ENCODE measurements at places on chromosomes 3 and 15. TPM values are rescaled to one million over a fixed set of nuclear protein-coding genes. Genes with fewer than 3 reads are reported as not detected.

DNA sequence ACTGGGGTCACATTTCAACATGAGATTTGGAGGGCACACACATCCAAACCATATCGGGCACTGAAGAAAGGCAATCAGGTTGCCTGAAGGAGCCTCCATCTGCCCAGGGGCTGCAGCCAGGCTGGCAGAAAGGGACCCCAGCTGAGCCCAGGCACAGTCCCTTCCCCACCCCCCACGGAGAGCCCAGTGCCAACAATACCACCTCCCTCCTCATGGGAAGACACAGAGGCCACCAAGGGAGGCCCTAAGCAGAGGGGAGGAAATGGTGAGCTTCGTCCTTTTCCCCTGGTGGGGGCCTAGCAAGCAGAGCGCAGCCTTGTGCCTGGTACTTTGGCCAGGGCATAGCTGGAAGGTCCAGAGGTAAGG is 3.0 kb upstream of the STRA6 start:
- DNase-seq = no peak
- H3K36me3 ChIP-seq = no peaks in the 10 kb centered on the region
- H3K27me3 ChIP-seq = peaks cover 5% of the 10 kb centered on the region
- no peak overlapping the region for H3K4me3 ChIP-seq
- no peak overlapping the region for H3K27ac ChIP-seq

GRCh38 chr3:90005281-90005847 is 897.9 kb downstream of the EPHA3 start:
- no peaks in the 10 kb centered on the region for H3K36me3 ChIP-seq
- H3K27me3 ChIP-seq = no peaks in the 10 kb centered on the region
- no peak overlapping the region for H3K27ac ChIP-seq

GRCh38 chr3:87780811-87781210 is 278.0 kb downstream of the CGGBP1 start:
- no peak for DNase-seq
- H3K27ac ChIP-seq = no peak overlapping the region
- H3K4me1 ChIP-seq = no peaks in the 10 kb centered on the region
- H3K4me3 ChIP-seq = no peak overlapping the region
- H3K27me3 ChIP-seq = no peaks in the 10 kb centered on the region
- no peaks in the 10 kb centered on the region for H3K36me3 ChIP-seq

- H3K27ac ChIP-seq = no peak overlapping the region
- no peaks in the 10 kb centered on the region for H3K27me3 ChIP-seq
- no peak for DNase-seq
- no peaks in the 10 kb centered on the region for H3K4me1 ChIP-seq
- H3K4me3 ChIP-seq = no peak overlapping the region
Observed at GRCh38 chr15:69606144-69606543, 153.5 kb downstream of the RPLP1 start.

GRCh38 chr3:56318891-56319290 is 149.4 kb downstream of the ERC2 start:
- no peaks in the 10 kb centered on the region for H3K36me3 ChIP-seq
- H3K4me1 ChIP-seq = no peaks in the 10 kb centered on the region
- DNase-seq = no peak
- H3K27me3 ChIP-seq = no peaks in the 10 kb centered on the region
- H3K4me3 ChIP-seq = no peak overlapping the region

GRCh38 chr15:47244361-47244760 is 472.9 kb upstream of the SEMA6D start:
- H3K27ac ChIP-seq = no peak overlapping the region
- H3K36me3 ChIP-seq = no peaks in the 10 kb centered on the region
- H3K4me1 ChIP-seq = no peaks in the 10 kb centered on the region
- no peak for DNase-seq
- H3K4me3 ChIP-seq = no peak overlapping the region

GRCh38 chr3:192887701-192888100 is 30.0 kb downstream of the MB21D2 start:
- no peak for DNase-seq
- no peak overlapping the region for H3K4me3 ChIP-seq
- no peaks in the 10 kb centered on the region for H3K4me1 ChIP-seq
- H3K27ac ChIP-seq = no peak overlapping the region
- H3K27me3 ChIP-seq = no peaks in the 10 kb centered on the region

- no peaks in the 10 kb centered on the region for H3K4me1 ChIP-seq
- no peak for DNase-seq
- H3K27me3 ChIP-seq = no peaks in the 10 kb centered on the region
- no peak overlapping the region for H3K27ac ChIP-seq
Observed at GRCh38 chr3:89179355-89180001, 72.1 kb downstream of the EPHA3 start.

GRCh38 chr3:3737531-3737930 is 61.7 kb upstream of the LRRN1 start:
- H3K27ac ChIP-seq = no peak overlapping the region
- no peaks in the 10 kb centered on the region for H3K36me3 ChIP-seq
- DNase-seq = no peak
- no peaks in the 10 kb centered on the region for H3K27me3 ChIP-seq
- no peaks in the 10 kb centered on the region for H3K4me1 ChIP-seq
- no peak overlapping the region for H3K4me3 ChIP-seq

DNA sequence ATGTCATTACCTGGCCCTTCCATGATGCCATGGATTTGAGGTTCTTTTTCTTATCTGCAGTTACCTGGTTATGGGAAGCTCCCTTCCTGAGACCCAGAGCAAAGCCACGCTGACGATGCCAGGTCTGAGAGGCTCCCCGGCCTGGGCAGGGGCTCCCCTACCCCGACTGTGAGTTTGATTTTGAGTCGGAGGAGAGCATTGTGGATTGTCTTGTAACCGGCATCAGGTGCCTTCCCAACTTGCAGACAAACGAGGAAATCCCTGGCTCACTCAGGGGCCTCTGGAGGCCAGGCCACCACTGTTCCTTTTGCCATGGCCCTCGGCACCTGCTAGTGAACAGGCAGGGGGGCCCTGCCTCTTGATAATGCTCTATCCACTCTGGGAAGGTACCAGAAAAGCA is 151.4 kb downstream of the ATP10A start:
- H3K36me3 ChIP-seq = no peaks in the 10 kb centered on the region
- no peak for DNase-seq
- H3K27me3 ChIP-seq = no peaks in the 10 kb centered on the region
- no peak overlapping the region for H3K27ac ChIP-seq
- no peaks in the 10 kb centered on the region for H3K4me1 ChIP-seq

LRRK1 gene
- 3.4 TPM for total RNA-seq

CYP1A1 gene
- 0.09 TPM for total RNA-seq

C2CD4A gene
- total RNA-seq = 0.66 TPM

CPN2 gene
- 0.05 TPM for total RNA-seq

STARD5 gene
- 3.6 TPM for total RNA-seq

HRH1 gene
- 1.6 TPM for total RNA-seq

LRRIQ4 gene
- 0.05 TPM for total RNA-seq

UROC1 gene
- total RNA-seq = 0.38 TPM
